ENCODE measurements at places on chromosomes 11 and 22.

GRCh38 chr11:8839957-8840945 lies 70.7 kb upstream of the AKIP1 start:
- no peak for DNase-seq

GRCh38 chr22:47692811-47693210 lies 930.4 kb downstream of the TBC1D22A start:
- no peak for DNase-seq

DNA sequence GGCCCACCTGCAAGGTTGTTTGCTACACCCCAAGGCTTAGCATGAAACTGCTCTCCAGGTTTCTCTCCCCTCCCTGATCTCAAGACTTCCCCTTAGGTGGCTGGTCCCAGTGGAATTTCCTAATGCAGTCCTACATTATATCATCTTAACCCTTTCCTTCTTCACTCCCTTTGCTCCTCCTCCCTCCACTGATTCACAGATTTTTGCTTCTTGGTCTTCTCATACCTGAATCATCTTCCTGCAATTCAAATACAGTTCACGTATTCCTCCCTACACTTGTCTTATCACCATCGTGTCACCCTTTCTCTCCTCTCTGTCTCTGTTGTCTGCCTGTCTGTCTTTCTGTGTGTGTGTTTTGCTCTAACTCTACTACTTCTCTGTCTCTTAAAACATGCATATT lies 17.0 kb downstream of the MMP10 start:
- peak; percentile 4 for DNase-seq

DNA sequence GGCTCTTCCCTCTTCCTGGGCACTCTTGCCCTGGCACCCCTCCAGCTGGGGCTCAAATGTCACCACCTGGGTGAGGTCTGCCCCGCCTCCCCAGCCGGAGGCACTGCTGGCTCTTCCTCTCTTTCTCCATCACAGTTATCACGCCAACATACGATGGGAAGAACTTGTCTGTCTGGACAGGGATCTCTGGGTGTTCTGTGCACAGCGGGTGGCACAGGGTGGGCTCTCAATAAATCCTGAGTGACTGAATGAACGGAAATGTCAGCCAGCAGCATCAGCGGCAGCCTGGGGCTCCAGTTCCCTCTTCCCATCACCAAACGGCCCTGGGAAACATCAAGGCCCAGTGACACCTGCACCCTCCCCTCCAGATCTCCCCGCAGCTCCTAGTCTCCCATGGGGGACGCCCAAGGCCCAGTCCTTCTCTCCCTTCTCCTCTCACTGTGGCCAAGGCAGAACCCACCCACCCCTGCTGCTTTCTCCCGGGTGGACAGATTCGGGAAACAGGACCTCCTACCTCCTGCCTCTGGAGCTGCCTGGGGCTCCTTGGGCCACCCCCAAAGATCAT lies 440 bp upstream of the SLC25A45 start:
- no peak for DNase-seq

- no peak for DNase-seq
Observed at GRCh38 chr11:16841984-16842383, 103.5 kb downstream of the C11orf58 start.

DNA sequence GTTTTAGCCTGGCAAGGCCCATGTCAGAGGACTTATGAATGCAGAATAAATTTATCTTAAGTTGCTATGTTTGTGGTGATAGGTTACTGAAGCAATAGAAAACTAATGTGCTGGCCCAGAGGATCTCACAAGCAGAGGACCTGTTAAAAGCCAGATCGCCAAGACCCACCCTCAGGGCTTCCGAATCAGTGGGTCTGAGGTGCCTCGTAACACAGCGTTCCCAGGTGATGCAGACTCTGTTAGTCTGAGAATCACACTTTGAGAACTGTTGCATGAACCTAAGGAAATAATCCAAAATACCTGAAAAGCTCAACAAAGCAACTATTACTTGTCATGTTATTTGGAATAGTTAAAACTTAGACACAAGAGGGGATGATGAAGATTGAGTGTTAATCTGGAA lies 6.7 kb upstream of the SCARF2 start:
- no peak for DNase-seq
